ENCODE measurements at places on chromosomes 12 and 14. TPM values are rescaled to one million over a fixed set of nuclear protein-coding genes. Genes with fewer than 3 reads are reported as not detected.
A peak's percentile ranks its signal among the peaks of the same experiment; 100 is the strongest.

The PDE3A gene
- total RNA-seq: 4.9 TPM

The OLR1 gene
- total RNA-seq: 4.1 TPM

The SLC25A21 gene
- 6.1 TPM for total RNA-seq

The PHC1 gene
- 24.9 TPM for total RNA-seq

- no peak for DNase-seq
Measured at GRCh38 chr14:92819011-92819597, 25.0 kb downstream of the GOLGA5 start.

DNA sequence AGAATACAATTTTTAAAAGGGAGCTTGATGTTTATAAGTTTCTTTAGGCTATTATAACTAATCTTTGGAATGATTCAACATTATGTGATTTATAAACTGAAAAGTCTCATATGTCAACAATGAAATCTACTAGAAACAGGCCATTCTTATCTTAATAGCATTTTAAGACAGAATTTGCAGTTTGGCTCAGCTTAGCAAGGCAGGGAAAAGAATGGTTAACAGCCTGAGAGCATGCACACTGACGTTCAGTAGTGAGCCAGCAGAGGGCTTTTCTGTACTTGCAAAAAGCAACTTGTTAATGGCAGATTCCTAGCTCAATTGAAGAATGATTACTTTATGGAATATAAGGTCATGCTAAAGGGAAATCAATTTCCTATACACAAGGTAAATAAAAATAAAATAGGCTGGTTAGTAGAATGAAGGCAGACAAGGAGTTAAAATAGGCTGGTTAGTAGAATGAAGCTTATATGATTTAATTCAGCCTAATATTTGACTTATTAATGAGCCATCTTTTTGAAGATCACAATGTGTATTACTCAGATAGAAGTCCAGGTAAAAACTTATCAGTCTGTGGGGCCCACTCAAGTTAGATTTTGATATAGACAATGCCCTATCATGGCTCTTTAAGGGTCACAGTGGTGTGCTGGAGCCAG lies 95.9 kb downstream of the OTOGL start:
- no peak for DNase-seq

DNA sequence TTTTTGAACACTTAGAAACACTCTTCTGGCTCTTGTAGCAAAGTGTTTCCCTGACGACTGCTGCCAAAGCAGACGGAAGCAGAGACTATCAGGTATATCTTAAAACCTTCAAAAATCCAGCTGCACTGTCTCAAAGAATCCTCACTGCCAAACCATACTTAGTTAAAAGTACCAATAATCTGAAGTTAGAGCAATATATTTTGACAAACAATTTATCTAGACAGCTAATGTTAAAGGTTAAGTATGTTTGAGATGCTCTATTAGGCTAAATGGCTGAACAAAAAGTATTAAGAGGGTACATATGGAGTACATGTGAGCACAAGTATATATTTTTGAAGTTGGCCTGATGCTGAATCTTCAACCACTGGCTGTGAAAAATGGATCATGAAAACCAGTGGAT lies 331.9 kb upstream of the DIO2 start:
- no peak for DNase-seq

DNA sequence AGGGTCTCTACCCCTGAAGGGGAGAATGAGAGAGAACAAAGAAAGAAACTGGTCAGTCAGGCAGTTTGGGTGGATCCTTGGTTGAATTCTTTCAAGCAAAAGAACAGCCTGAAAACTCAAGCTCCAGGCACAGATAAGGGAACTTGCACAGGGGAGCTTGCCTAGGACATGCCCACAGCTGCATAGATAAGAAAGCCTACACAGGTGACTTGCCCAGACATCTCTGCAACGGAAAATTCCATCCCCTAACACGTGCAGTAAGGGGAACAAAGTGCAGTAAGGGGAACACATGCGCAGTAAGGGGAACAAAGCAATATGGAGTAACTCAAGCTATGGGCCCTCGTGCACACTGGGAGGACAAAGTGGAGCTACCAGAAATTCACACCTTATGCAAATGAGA lies 540.1 kb upstream of the MIS18BP1 start:
- DNase-seq: no peak

GRCh38 chr12:9051158-9051550 lies 61.8 kb downstream of the KLRG1 start:
- DNase-seq: no peak

DNA sequence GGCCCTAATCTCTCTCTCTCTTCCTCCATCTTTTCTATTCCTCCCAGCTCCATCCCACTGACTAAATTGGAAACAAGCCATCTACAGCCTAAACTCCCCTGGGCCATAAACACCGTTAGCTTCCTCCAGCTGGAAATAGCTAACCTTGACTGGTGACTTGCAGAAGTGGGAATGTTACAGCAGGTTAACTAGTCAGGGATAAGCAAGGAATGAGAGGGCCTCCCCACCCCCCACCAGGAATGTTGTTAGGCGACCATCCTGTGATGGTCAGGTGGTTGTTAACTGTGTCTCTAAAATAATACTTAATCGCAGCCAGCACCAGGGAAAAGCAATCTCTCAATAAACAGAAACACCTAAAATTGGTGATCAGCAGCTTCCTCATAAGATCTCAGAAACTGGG lies 40.8 kb downstream of the MIS18BP1 start:
- no peak for DNase-seq

DNA sequence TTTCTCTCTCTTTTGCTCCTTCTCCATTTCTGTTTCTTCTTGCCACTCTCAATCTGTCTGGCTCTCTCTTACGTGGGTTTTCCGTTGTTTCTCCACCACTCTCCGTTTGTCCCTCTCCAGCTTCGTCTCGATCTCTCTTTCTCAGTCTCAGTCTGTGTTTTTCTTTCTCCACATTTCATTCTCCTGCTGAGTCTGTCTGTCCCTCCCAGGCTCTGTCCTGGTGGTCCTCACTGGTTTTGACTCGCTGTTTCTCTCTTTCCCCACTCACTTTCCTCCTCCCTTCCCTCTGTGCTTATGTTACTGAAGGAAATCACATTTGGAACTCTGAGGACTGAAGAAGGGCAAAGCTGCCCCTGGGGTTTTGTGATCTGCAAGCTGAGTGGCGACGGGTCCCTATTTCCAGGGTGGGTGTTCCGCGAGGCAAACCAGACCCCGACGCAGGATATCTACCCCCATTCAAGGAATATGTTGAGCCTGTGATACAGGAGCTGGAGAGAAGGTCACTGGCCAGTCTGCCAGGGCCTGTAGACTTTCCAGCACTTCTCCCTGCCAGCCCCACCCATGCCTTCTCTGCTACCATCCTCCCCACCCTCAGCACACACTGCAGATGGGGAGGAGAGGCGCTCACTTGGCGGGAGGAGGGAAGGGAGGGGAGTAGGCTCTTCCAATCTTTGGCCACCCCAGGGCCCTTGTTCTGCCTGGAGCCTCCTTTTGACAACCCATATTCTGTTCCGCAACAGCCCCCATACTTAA lies 102.7 kb upstream of the MAP1LC3B2 start:
- DNase-seq: no peak

- DNase-seq: no peak
Measured at GRCh38 chr12:75727577-75727976, 216.2 kb upstream of the KRR1 start.

DNA sequence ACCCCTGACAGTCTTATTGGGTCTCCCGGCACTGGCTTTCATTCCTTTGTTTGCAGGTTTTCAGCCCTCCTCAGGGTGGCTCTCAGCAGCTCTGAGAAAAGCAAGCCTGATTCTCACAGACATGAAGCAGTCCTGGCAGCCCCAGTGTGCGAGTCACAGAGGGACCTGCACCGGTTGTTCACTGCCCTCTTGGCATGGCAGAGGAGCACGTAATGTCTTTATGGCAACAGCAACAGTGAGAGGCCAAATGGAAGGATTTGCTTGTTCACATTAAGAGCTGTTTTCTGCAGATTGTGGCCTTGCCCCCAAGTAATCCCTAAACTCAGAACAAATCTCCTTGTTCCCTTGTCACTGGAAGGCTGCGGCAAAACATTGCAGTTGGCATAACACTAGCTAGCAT lies 3.4 kb downstream of the KCNA5 start:
- no peak for DNase-seq

GRCh38 chr14:29007990-29008389 lies 241.4 kb downstream of the FOXG1 start:
- DNase-seq: no peak

- DNase-seq: no peak
Measured at GRCh38 chr14:49942090-49942489, 49.2 kb downstream of the ARF6 start.

GRCh38 chr12:58564721-58565120 lies 355.6 kb downstream of the LRIG3 start:
- DNase-seq: peak; percentile 10

- no peak for DNase-seq
Measured at GRCh38 chr12:82688596-82688995, 1.9 kb downstream of the TMTC2 start.

- no peak for DNase-seq
Measured at GRCh38 chr14:106872611-106873446, 1346.4 kb downstream of the TMEM121 start.

DNA sequence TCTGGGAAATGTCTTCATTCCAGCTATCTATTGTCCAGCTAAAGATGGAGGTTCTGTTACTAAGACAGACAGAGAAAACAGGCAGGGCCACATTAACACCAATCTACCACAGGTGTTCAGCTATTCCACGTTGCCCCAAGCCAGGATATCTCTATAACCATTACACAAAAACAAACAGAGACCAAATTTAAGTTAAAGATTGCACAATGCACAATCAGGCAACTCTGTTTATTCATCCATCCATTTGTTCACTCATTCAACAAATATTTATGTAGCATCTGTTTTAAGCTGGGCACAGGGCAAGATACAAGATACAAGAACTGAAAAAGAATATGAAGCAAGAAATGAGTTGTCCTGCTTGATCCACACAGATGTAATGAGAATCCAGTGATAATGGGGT lies 629.0 kb downstream of the MED13L start:
- DNase-seq: no peak

DNA sequence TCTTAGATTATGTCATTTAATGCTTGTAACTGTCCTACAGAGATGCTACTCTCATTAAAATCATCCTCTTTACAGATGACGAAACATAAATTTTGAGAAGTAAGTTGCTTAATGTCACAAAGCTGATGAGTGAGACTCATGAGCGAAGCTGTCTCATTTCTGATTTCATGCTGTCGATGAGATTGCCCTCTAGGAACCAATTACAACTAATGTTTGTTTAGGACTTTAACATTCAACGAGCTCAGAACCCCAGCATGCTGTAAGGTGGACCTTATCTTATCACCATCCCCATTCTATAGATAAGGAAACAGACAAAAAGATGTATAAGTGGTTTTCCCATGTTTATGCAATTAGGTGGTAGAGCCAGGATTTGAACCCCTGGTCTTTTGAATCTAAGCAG lies 23.1 kb downstream of the BHLHE41 start:
- no peak for DNase-seq

DNA sequence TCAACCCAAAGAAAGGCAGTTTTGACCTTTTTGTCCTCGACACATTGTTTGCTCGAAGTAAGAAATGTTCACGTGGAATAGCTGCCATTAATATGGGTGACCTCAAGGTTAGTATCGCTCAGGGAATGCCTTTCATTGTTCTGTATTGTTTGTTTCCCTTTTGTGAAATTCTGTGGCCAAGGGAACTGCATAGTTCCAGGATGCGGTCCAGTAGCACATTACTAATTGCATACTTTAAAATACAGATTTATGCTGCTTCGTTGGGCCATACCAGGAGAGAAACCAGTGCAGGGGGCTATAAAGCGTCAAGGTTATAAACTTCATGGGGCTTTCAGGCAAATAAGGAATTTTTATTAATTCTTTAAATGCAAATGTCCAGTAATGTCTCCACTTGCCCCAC lies 73.3 kb upstream of the USP44 start:
- no peak for DNase-seq

GRCh38 chr12:109343677-109344076 lies 4.0 kb upstream of the MYO1H start:
- DNase-seq: no peak

All from frontal cortex (tissue), 4 donors.